ENCODE measurements at places on chromosomes 5 and 9.
A peak's percentile ranks its signal among the peaks of the same experiment; 100 is the strongest.

- DNase-seq = no peak
These were observed 20.2 kb downstream of the ATPSCKMT start for GRCh38 chr5:10229306-10230048.

GRCh38 chr5:174935854-174936474 lies 211.6 kb downstream of the MSX2 start:
- DNase-seq = peak; percentile 16

DNA sequence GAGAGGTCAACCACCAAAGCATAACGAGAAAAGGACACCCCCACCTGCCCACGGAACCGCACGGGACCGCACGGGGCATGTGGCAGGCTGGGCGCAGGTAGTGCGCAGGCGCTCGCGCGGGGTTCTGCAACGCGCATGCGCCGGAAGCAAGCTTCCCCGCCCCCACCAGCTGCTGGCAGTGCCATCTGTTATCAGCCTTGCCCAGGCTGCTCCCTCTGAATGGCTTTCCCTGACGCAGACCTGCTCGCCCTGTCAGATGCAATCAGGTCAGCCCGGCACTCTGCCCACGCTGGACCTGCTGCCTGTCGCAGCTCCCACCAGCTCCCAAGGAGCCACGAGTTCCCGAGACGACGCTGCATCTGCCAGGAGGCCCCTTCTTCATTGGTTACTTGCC lies 22.8 kb downstream of the PTCH1 start:
- DNase-seq = peak; percentile 45

DNA sequence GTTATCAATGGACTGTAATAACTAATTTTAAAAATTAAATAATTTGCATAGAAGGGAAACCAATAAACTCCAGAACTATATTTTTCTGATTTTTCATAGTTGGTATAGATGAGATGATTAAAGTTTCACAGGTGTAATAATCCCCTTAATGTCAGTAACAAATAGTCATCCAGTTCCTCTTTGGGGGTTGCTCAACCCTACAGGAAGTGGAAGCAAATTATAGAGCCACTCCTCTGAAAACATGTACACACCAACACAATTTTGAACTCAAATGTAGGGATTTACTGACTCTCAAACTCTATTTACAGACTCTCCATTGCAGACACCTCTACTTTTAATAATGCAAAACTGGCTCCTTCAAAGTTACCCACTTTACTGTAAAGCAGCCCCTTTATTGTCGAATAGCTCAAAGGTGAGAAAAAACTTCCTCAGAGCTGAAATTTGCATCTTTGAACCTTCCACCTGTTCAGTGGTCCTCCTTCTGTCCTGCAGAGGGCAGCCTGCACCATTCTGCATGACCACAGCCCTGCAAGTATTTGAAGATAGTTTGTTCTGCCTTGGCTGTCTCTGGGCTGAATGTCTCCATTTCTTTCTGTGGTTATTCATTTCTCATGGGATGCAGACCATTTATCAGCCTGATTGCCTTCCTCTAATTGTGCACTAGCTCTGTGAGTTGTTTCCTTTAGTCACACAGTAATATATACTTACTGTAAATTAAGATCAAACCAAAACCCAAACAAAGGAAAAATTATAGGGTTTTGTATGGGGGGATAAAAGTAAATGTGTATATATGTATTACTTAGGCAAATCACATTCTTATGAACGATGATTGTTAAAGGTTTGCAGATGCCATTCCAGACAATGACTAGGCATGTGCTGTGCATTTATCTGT lies 383.2 kb upstream of the SGCD start:
- DNase-seq = peak; percentile 9

- no peak for DNase-seq
These were observed 56.8 kb upstream of the SYNPO start for GRCh38 chr5:150583541-150584225.

DNA sequence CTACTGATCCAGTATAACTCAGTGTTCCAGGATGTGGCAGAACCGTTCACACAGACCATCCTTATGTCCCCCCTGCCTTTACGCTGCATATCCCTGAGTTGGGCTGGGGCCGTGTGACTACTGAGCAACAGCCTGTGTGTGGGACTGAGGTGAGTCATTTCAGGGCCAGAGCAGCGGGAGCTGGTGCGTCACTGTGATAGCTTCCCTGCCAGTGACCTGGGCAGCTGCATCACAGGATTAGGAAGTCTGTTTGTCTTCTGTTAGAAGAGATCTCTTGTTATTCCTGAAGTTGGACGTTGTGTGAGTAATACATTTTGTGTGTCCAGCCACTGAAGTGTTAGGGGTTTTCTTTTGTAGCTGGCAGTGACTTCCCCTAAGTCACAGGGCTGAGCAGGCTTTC lies 35.6 kb downstream of the TPPP start:
- no peak for DNase-seq

- no peak for DNase-seq
These were observed 533.6 kb downstream of the BNC2 start for GRCh38 chr9:16336833-16337232.

Measured in caudate nucleus (tissue), 63 donors.